Left renal pelvis (tissue), 4 donors: ENCODE measurements at places on chromosomes 6 and 20.

GRCh38 chr20:32526541-32526940 is 58.6 kb downstream of the NOL4L start:
- no peak for DNase-seq

- DNase-seq, result no peak
These were observed 49.3 kb upstream of the AHI1 start for GRCh38 chr6:135546680-135547418.

DNA sequence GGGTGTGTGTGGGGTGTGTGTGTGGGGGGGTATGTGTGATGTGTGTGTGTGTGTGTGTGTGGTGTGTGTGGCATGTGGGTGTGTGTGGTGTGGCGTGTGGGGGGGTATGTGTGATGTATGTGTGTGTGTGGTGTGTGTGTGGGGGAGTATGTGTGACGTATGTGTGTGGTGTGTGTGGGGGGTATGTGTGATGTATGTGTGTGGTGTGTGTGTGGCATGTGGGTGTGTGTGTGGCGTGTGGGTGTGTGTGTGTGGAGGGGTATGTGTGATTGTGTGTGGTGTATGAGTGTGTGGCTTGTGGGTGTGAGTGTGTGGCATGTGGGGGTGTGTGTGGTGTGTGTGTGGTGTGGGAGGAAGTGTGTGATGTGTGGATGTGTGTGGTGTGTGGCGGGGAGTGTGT is 442.3 kb downstream of the PREX1 start:
- DNase-seq, result no peak

GRCh38 chr6:167396659-167397490 is 72.0 kb downstream of the TTLL2 start:
- DNase-seq, result no peak

DNA sequence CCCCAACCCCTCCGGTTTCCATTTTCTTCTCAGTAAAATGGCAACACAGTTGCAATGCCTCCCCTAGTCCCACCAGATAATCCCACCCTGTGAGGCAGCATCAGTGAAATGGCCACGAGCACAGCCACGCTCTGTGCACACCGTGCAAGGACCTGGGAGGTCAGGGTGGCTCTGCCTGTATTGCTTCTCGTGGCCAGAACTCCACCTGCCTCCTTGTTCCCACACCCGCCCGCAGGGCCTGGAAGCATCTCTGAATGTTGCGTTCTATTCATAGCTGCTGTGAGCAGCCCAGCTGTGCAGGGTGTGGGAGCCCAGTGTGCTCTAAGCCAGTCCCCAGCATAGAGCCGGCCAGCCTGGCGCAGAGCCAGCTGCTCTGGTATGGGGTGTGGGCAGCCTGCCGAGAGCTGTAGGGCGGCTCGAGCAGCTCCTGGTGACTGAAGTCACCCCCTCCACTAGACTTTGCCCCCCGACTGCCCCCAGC is 161.1 kb downstream of the DLL1 start:
- DNase-seq, result no peak

- DNase-seq, result peak; percentile 53
These were observed 973 bp downstream of the TRIM38 start for GRCh38 chr6:25963426-25964123.
